Breast epithelium (tissue), 4 donors: ENCODE measurements at places on chromosomes 13 and 19. TPM values are rescaled to one million over a fixed set of nuclear protein-coding genes. Genes with fewer than 3 reads are reported as not detected.

DNA sequence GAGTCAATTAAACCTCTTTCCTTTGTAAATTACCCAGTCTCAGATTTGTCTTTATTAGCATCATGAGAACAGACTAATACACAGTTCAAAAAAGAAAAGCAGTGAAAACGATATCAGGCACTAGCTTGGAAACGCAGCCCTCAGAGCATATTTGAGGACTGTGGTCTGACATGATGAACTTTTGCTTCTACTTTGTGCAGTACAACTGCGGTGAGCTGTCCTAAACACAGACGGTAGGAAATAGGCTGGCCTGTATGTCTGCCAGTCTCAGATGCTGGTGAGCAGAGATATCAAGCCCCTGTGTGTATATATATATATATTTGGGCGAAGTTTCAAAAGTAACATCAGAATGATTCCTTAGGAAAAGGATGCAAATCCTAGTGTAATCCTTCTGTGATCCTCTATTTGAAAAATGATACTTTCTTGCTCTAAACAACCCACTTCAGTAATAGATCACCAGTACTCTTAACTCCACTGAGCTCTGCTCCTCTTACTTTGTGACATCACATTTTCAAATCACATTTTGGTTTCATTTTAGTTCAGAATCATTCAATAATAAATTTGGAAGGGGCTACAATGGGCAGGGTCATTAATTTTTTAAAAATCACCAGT lies 74.4 kb downstream of the TNFRSF19 start:
- H3K27ac ChIP-seq: no peak overlapping the region
- DNase-seq: no peak
- no peak overlapping the region for H3K4me3 ChIP-seq
- H3K36me3 ChIP-seq: no peaks in the 10 kb centered on the region
- no peaks in the 10 kb centered on the region for H3K4me1 ChIP-seq
- H3K27me3 ChIP-seq: no peaks in the 10 kb centered on the region

- no peaks in the 10 kb centered on the region for H3K4me1 ChIP-seq
- H3K36me3 ChIP-seq: no peaks in the 10 kb centered on the region
- peak; percentile 28 for DNase-seq
- H3K27me3 ChIP-seq: no peaks in the 10 kb centered on the region
Measured at GRCh38 chr13:41458761-41459431, 1.5 kb downstream of the RGCC start.

TBXA2R gene
- total RNA-seq: 0.32 TPM

PNMA8C gene
- not detected for total RNA-seq

- H3K4me3 ChIP-seq: no peak overlapping the region
- H3K27me3 ChIP-seq: no peaks in the 10 kb centered on the region
- peak overlapping the region; percentile 26 for H3K27ac ChIP-seq
- DNase-seq: peak; percentile 72
- no peaks in the 10 kb centered on the region for H3K36me3 ChIP-seq
- no peaks in the 10 kb centered on the region for H3K4me1 ChIP-seq
Measured at GRCh38 chr13:97307882-97308624, 85.9 kb downstream of the MBNL2 start.

FGF22 gene
- total RNA-seq: 0.33 TPM

DNA sequence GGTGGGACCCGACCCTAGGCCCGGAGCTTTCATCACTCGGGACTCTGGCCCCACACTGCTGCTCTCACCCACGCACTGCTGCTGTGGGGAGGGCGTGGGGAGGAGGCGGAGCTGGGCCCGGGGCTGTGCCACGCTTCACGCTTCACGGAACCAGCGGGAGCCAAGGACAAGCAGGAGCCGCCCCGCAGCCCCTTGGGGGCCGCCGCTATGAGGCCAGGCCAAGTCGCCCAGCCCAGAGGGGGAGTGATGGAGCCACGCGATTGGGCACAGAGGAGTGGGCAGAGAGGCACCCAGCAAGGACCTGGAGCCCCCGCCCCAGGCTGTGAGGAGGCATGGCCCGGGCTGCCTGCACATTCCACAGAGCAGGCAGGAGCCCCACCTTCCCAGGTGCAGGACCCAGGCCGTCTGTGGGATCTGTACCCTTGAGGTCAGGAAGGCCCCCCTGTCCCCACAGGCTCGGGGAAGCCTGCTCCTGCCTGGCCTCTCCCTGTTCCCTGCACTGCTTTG lies 10.2 kb upstream of the SUPT20H start:
- no peaks in the 10 kb centered on the region for H3K36me3 ChIP-seq
- no peak overlapping the region for H3K4me3 ChIP-seq
- no peak overlapping the region for H3K27ac ChIP-seq
- DNase-seq: no peak
- no peaks in the 10 kb centered on the region for H3K27me3 ChIP-seq
- H3K4me1 ChIP-seq: no peaks in the 10 kb centered on the region

DNA sequence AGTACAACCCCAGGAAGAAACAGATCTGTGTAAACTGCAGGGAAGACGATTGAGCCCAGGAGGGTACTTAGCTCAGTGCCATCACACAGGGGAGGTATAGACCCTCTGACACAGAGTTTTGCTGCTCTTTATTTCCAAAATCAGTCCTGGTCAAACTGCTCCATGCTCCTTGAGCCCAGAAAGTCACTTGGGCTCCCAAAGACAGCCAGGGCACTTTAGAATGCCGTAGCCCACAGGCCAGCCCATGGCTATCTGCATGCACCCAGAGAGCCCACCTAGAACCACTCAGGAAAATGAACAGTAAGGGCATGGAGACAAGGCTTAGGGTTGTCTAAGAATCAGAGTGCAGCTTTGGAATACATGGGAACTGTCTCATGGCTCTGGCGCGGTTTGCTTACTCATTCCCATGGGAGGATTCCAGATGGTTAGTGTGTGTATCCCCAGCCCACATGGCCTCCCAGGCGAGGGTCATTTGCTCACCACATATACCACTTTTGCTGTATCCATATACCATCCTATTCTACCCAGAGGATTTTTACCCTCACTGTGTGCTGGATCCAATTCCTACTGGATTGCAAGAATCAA lies 14.7 kb upstream of the PDCD5 start:
- DNase-seq: no peak
- H3K36me3 ChIP-seq: no peaks in the 10 kb centered on the region
- H3K4me1 ChIP-seq: no peaks in the 10 kb centered on the region
- no peaks in the 10 kb centered on the region for H3K27me3 ChIP-seq
- H3K27ac ChIP-seq: no peak overlapping the region

- peaks cover 5% of the 10 kb centered on the region for H3K4me1 ChIP-seq
- no peak for DNase-seq
- no peak overlapping the region for H3K27ac ChIP-seq
- no peaks in the 10 kb centered on the region for H3K27me3 ChIP-seq
Measured at GRCh38 chr19:2481466-2481865, 5.5 kb downstream of the GADD45B start.

DNA sequence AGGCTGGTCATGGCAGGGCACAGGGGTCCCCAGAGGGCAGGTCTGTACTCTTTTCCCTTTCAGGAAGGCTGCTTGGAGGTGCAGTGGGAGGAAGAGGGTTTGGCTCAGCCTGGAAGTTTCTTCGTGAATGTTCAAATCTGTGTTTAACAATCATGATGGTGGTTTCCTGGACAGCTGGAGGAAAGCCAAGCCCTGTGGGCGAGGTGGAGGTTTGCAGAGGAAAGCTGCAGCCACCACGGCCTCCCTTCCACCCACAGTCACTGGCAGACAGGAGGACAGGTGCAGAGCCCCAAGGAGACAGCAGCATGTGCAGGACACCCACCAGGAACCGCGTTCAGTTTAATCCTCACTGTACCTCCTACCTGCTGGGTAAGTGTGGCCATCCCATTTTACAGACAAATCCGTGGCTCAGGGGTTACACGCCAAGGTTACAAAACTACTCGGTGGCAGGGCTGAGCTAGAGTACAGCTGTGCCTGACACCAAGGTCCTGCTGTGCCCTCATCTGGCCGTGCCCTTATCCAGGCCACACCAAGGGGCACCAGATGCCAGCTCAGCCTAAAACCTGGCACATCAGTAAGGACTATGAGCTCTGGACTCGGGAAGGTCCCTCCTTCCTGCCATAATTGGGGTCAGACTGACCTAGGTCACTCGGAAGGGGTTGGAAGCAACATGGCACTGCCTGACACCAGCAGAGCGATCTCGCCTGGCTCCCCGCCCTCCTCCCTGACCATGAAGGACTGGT lies 34.1 kb downstream of the SUGP2 start:
- H3K27ac ChIP-seq: no peak overlapping the region
- DNase-seq: no peak
- no peaks in the 10 kb centered on the region for H3K4me1 ChIP-seq
- H3K4me3 ChIP-seq: no peak overlapping the region
- no peaks in the 10 kb centered on the region for H3K36me3 ChIP-seq

GRCh38 chr19:29090783-29091526 lies 122.0 kb downstream of the UQCRFS1 start:
- H3K4me1 ChIP-seq: no peaks in the 10 kb centered on the region
- H3K27ac ChIP-seq: no peak overlapping the region
- DNase-seq: no peak
- no peak overlapping the region for H3K4me3 ChIP-seq
- no peaks in the 10 kb centered on the region for H3K36me3 ChIP-seq

C5AR2 gene
- 6.6 TPM for total RNA-seq

TYROBP gene
- total RNA-seq: 239 TPM

DNA sequence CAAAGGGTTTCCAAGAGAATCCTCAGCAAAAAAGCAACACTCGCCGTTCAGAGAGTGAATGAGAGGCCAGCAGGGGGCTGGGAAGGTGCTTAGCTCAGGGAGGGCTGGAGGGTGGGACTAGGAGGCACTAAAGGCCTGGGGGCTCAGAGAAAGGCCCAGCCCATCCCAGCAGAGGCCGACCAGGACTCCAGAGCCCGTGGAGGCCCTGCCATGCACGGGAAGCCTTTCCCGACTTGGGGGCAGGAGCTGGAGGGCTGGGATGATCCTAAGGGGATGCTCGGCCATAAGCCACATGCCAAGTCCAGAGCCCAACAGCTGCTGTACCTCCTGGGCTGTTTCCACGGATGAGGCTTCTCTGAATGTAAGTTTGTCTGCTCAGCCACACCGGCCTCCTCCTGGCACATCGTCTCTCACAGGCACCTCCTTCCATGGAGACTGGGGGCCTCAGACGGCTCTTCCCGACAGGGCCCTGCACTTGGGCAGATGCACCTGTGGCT lies 19.5 kb downstream of the RASA3 start:
- DNase-seq: no peak
- H3K4me3 ChIP-seq: no peak overlapping the region
- no peaks in the 10 kb centered on the region for H3K4me1 ChIP-seq
- no peaks in the 10 kb centered on the region for H3K27me3 ChIP-seq

CLEC4G gene
- total RNA-seq: not detected

MYPOP gene
- total RNA-seq: 2.4 TPM

SYT5 gene
- total RNA-seq: not detected

- H3K4me3 ChIP-seq: no peak overlapping the region
- H3K27me3 ChIP-seq: no peaks in the 10 kb centered on the region
- no peaks in the 10 kb centered on the region for H3K36me3 ChIP-seq
- no peaks in the 10 kb centered on the region for H3K4me1 ChIP-seq
- H3K27ac ChIP-seq: no peak overlapping the region
- DNase-seq: no peak
Measured at GRCh38 chr13:77558016-77558415, 22.5 kb downstream of the SCEL start.

RASAL3 gene
- 5.9 TPM for total RNA-seq

- no peaks in the 10 kb centered on the region for H3K4me1 ChIP-seq
- H3K36me3 ChIP-seq: no peaks in the 10 kb centered on the region
- DNase-seq: no peak
- H3K4me3 ChIP-seq: no peak overlapping the region
- no peaks in the 10 kb centered on the region for H3K27me3 ChIP-seq
- no peak overlapping the region for H3K27ac ChIP-seq
Measured at GRCh38 chr19:32936065-32936464, 35.7 kb downstream of the CEP89 start.

DNA sequence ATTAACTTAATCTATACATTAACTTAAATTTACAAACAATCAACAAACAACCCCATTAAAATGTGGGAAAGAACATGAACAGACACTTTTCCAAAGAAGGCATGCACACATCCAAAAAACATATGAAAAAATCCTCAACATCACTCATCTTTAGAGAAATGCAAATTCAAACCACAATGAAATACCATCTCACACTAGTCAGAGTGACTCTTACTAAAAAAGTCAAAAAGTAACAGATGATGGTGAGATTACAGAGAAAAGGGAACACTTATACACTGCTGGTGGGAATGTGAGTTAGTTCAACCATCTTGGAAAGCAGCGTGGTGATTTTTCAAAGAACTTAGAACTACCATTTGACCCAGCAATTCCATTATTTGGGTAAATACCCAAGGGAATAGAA lies 759.2 kb upstream of the SLITRK1 start:
- no peak for DNase-seq
- H3K4me3 ChIP-seq: no peak overlapping the region
- H3K36me3 ChIP-seq: no peaks in the 10 kb centered on the region
- no peaks in the 10 kb centered on the region for H3K4me1 ChIP-seq
- no peaks in the 10 kb centered on the region for H3K27me3 ChIP-seq

GRCh38 chr19:28915737-28916460 lies 297.1 kb downstream of the UQCRFS1 start:
- no peak for DNase-seq
- no peaks in the 10 kb centered on the region for H3K4me1 ChIP-seq

GRCh38 chr19:34649886-34650543 lies 26.9 kb downstream of the SCGB2B2 start:
- DNase-seq: no peak
- H3K4me1 ChIP-seq: no peaks in the 10 kb centered on the region
- H3K27me3 ChIP-seq: no peaks in the 10 kb centered on the region
- no peak overlapping the region for H3K27ac ChIP-seq
- H3K36me3 ChIP-seq: no peaks in the 10 kb centered on the region

DNA sequence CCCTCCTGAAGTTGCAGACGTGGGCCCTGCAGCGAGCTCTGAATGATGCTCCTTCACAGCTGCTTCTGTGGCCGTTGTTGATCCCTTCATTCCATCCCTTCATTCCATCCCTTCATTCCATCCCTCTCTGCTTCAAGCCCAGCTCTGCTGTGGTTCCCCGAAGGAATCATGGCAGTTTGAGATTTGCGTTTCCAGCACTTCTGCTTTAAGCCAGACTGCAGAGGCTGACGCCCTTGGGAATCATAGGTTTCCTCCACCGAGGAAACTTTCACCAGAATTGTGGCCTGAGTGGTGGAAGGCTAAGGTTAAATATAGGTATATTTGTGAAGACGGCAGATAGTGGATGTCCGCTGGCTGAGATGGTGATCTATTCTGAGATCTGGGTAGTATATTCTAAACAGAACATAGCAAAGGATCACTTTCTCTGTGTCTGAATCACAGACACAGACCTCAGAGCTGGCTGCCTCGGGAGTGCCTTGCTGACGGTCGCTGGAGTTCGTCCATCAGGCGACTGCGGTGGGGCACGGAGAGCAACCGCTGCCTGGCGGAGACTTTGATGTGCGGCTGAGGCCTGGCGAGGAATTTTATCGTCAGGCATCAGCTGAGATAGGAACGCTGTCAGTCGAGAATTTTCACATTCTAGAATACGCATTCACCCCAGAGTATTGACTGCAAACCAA lies 42.8 kb upstream of the DCUN1D2 start:
- H3K27me3 ChIP-seq: no peaks in the 10 kb centered on the region
- H3K4me1 ChIP-seq: no peaks in the 10 kb centered on the region
- no peaks in the 10 kb centered on the region for H3K36me3 ChIP-seq
- H3K4me3 ChIP-seq: no peak overlapping the region
- H3K27ac ChIP-seq: no peak overlapping the region
- peak; percentile 43 for DNase-seq
